ENCODE measurements at places on chromosomes 6 and 20.

- no peak for DNase-seq
These were observed 259.2 kb downstream of the ADGB start for GRCh38 chr6:146857980-146858347.

GRCh38 chr6:166258854-166259276 is 49.3 kb downstream of the PRR18 start:
- DNase-seq: no peak

DNA sequence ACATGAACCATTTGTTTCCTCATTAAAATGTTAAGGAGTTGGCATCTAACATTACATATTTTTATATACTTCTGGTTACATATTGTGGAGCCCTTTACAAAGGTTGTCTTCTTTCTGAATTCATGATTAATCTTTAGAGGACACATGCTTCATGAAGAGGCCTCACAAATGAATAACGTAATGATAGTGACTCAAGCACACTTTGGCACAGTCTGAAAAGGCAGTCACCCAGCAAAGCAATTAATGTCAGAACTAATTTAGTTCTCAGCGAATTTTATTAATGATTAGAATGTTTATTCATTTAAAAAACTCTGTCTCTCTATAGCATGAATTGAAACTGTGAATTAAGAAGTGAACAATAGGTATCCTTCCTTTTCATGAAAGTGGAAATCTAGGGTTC is 854.2 kb downstream of the PHF3 start:
- no peak for DNase-seq

- DNase-seq: no peak
These were observed 176.4 kb upstream of the RREB1 start for GRCh38 chr6:6931071-6932025.

DNA sequence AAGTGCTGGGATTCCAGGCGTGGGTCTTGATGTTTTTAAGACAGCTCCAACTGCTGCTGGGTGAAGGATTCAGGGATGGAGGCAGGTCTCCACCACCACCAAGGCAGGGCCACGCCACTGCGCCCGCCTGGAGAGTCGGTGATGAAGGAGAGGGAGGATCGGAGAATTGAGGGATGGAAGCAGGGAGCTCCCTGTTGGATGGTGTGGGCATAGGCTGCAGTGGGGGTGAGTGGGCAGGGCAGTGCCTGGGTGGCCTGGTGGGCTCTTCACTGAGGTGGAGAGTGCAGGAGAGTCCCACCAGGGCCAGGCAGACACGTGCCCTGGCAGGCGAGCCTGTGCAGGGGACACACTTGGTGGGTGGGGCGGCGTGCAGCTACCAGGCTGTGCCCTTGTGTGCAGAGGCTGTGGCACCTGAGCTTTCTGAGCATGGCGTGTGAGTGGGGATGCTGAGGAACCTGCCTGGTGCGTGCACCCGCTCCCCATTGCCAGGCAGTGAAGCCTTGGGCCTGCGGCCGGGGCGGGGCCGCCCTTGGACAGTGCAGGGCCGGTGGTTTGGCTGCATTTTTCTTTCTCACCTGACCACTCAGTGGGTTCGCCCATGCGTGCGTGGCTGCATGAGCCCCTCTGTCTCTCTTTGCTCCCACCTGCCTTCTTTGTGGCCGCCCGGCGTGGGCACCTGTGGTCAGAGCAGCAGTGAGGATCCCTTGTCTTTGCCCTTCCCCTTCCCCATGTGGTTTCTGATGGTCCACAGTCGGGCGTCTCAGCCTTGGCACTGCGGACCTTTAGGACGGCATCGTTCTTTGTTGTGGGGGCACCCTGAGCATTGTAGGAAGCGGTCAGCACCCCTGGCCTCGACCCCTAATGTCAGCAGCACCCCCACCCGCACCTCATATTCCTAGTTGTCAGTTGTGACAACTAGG is 11.3 kb downstream of the RBM38 start:
- DNase-seq: no peak

- DNase-seq: no peak
These were observed 92.1 kb downstream of the PHACTR3 start for GRCh38 chr20:59696476-59696875.

DNA sequence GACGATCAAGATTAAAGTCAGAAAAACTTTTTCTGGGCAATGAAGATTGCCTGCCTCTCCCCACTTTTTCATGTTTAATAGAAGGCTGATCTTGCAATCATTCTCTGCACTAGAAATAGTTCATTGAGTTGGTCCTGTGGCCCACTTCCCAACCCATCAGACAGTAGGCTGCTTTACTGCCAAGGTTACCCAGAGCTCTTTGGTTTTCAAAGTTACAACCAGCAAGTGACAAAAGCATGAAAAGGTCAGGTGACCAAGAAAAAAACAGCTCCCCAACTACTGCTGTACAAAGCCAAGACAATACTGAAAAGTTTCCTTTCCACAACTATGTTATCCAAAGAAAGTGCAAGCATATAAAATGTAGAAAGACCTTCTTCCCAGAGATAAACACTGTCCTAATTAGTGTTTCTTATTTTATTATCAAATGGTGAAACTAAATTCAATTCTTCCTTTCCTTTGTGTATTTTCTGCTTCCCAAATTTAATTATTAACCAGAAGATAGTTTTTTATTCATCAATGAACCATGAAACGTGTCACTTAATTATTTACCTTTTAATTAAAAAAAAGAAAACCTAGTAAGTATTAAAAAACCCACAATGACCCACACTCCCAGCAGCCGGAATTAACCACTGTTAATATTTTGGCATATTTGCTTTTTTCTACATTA is 16.6 kb downstream of the DNAAF9 start:
- no peak for DNase-seq

DNA sequence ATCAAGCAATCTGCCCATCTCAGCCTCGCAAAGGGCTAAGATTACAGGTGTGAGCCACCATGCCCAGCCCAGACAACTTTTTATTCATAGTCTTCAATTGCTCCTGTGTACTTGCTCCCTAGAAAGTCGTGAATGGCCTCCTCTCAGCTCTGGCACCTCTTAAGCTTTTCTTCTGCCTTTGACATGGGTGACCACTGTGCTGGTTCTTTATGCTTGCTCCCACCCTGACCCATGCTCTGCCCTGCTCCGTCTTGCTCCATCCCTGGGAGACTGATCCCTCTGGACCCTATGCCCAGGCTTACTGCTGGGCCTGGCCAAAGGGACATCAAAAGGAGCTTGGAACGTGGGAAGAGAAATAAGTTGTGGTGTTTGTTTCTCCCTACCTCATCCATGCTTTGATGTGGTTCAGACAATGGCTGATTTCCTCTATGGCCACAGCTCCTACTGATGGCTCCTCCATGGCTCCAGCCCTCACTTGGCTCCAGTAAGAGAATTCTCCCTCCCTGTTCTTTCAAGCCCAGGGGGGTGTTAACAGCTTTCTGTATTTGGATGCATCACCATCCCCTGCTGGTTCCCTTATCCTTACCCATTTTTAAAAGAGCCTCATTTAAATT is 7.7 kb upstream of the TREM2 start:
- DNase-seq: no peak

DNA sequence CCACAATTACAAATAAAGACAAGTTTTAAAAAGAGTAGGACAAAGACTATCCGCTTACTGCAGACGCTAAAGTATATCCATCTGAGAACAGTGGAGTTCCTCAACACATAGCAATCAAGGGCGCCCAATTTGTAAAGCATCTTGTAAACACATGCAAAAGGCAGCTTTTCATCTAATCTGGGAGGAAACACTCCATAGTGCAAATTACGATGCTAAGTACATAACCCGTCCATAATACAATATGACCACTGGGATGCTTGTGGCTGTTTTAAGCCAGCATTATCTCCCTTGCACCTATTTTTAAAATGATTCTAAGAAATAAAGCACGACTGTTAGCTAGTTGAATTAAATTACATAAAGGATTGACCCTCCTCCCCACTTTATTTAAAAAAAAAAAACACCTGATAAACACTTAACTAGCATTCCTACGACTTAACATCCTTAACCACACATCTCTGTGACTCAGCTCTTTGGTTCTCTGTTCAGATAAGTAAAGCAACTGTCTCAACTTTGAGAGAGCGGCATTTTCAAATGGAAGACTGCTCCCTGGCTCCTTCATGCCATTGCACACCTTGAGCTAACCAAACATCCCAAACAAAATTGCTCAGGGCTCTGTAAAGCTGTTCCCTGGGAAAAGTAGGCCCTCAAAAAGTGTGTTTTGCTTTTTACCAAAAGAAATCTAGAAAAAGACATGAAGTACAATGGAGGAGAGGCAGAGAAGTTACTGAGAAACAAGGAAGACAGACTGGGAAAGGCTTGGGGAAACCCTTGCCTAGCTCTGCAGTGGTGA is 14.2 kb downstream of the SLC22A23 start:
- DNase-seq: no peak

DNA sequence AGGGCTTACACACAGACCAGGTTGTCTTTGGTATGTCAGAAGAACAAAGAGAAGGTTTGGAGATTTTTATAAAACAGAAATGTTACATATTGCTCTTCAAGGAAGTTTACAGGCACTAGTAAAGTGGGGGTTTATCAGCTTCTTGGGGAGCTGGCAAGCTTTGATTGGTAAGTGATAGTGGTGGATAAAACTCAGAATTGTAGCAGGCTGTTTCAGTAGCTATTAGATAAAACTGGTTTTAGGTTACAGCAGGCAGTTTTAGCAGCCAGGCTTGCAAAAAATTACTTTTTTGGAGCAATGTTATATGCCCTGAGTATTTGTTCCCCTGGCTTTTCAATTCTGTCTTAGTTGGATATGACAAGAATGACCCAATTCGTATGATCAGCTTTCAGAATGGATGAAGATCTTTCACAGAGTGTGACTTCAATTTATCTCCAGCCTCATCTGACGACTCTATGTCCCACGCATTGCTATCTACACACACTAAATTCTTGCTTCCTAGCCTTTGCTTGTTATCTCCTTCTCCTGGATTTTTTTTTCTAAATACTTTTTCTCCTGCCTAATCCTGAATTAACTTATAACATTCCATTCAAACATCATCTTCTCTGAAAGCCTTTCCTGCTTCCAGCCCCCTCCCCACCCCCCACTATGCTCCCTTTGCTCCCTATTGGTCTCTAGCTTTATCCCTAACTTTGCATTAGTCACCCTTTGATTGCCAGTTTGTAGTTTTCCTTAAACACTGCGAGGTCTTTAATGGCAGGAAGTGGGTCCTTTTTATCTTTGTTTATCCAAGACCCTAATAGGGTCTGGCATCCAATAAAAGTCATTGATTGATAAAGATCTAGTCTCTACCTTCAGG is 1.0 kb upstream of the TOMM34 start:
- no peak for DNase-seq

- DNase-seq: no peak
These were observed 39.1 kb downstream of the ILRUN start for GRCh38 chr6:34657307-34657978.

DNA sequence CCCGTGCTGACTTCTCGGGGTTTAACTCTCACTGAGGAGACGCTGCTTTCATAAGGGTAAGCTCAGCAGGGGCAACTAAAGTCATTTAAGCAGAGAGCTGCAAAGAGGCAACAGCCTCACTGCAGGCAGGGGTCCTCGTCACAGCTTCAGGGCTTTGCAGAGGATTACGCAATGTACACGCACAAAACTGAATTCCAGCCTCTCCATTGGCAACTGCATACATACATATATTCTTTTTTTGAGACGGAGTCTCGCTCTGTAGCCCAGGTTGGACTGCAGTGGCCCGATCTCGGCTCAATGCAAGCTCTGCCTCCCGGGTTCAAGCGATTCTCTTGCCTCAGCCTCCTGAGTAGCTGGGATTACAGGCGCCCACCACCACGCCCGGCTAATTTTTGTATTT is 2.4 kb downstream of the GMEB2 start:
- DNase-seq: no peak

DNA sequence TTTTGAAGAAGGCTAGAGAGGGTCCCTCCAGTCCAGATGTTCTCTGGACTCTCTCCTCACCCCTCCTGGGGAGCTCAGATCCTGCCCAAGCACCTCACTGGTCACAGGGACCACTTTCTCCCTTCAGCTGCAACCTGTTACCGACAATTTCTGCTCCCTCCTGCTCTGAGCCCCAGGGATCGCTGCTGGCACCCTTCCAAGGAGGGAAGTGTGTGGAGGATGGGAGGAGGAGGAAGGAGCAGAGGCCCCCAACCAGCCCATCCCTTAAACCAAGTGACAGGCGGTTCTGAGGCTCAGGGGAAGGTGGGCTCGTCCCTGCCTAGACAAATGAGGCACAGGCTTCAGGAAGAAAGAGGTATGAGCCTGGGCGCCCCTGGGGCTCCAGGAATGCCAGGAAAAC is 13.9 kb downstream of the PMEPA1 start:
- no peak for DNase-seq

DNA sequence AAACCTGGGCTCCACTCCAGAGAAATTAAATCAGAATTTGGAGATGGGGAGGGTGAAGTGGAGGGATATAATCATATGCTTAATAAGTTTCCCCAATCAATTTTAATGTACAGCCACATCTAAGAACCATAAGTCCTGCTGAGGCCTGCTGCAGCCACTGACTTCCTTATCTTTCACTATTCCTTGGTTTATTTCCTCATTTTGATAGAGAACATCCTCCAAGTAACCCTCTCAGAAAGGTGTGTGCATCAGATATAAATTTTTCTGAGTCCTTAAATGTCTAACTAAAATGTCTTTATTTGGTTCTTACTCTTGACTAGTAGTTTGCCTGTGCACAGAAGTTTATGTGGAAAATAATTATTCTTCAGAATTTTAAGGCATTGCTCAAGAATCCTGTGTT is 23.7 kb upstream of the SIRT5 start:
- no peak for DNase-seq

DNA sequence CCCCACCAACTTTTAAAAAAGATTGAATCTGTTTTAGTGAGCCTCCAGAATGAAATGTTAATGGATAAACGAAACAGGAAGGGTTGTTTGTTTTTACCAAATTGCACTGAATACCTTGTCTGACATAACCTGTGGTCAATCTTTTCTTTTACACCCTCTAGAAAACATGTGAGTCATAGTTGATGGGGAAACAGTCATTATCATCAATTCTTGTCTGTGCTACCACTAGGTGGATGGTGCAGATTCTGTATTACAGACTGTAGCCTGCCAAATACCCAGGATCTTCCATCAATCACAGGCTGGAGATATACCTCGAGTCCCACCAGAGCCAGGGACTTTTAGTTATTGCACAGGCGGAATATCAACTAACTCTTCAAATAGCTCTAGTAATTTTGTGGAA is 29.5 kb upstream of the PKIB start:
- no peak for DNase-seq

GRCh38 chr6:159844737-159845645 is 44.9 kb downstream of the PNLDC1 start:
- no peak for DNase-seq

- DNase-seq: no peak
These were observed 108.2 kb upstream of the NFATC2 start for GRCh38 chr20:51650685-51651134.

GRCh38 chr20:57707849-57708693 is 1.7 kb downstream of the PMEPA1 start:
- no peak for DNase-seq

DNA sequence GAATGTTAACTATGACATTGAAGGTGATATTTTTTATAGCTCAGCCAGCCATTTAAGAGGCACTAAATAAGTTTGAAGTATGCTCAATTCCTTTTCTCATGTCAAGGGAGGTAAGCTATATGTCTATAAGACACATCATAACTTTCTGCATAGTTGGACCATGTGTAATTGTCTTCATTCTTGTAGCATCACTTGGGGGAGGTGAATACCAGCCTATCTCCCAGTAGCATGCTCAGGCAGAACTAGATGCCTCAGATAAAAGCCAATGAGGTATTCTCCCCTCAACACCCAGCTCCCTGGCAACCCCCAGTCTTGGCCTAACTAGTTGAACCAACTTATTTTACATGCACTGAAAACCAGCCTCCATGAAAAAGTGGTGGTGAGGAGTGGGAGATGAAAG is 158.3 kb upstream of the JAG1 start:
- DNase-seq: no peak

Data from stimulated activated CD4-positive, alpha-beta T cell treated with anti-CD3 and anti-CD28 coated beads, Interleukin-12 subunit alpha, Interleukin-12 subunit beta, amount 100 ng/mL, for 4 hours (primary cell).